NCI-H460 (cell line): ENCODE measurements at places on chromosomes 11 and 22.
A peak's percentile ranks its signal among the peaks of the same experiment; 100 is the strongest.

GRCh38 chr11:35144136-35144741, 5.3 kb downstream of the CD44 start:
- no peak for DNase-seq

- DNase-seq = no peak
These were observed 16.6 kb upstream of the MAPK11 start for GRCh38 chr22:50286701-50287318.

- DNase-seq = no peak
These were observed 1054.7 kb upstream of the CNTN5 start for GRCh38 chr11:97965849-97966646.

- DNase-seq = peak; percentile 48
These were observed at the start of gene AP5B1 for GRCh38 chr11:65780770-65781151. Gene AP5B1, minus strand, starts transcription at chr11:65780976. Its CDS starts 385 bp downstream, at chr11:65780591.

GRCh38 chr11:99424313-99425084, 403.8 kb downstream of the CNTN5 start:
- no peak for DNase-seq

GRCh38 chr22:19814428-19814827, 40.2 kb downstream of the GNB1L start:
- DNase-seq = no peak

GRCh38 chr11:93852242-93852641, 1.8 kb upstream of the VSTM5 start:
- no peak for DNase-seq

GRCh38 chr11:123429913-123430720, at the start of gene GRAMD1B:
Gene GRAMD1B, plus strand, starts transcription at chr11:123430269. Its CDS starts 524 bp downstream, at chr11:123430793.
- DNase-seq = no peak

DNA sequence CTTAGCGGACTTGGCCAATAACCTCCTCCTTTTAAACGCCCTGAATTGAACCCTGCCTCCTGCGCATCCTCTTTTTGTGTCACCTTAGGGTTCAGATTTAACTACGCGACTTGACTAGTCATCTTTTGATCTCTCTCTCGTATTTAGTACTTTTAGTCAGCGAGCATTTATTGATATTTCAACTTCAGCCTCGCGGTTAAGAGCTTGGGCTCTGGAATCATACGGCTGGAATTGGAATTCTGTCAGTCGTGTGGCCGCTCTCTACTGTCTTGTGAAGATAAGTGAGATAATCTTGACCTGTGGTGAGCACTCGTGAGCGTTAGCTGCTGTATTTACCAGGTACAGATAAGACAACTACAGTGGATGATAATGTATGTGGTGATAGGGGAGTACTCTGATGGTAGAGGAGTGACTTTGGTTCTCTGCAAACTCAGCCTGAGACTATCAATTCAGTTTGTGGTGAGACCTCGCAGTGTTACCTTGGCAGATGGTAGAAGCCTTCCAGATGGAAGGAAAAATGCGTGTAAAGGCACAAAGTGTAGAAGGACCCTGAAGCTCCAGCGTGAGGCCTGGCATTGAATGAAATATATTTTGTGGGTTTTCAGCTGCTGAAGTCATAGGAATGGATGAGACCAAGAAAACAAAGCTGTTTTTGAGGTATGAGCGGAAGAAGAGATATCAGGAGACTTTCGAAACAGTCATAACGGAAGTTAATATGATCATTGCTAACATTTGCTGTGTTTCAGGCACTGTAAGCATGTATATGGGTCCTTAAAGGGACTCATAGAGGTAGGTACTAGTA, 682 bp downstream of the ATM start:
- DNase-seq = no peak

DNA sequence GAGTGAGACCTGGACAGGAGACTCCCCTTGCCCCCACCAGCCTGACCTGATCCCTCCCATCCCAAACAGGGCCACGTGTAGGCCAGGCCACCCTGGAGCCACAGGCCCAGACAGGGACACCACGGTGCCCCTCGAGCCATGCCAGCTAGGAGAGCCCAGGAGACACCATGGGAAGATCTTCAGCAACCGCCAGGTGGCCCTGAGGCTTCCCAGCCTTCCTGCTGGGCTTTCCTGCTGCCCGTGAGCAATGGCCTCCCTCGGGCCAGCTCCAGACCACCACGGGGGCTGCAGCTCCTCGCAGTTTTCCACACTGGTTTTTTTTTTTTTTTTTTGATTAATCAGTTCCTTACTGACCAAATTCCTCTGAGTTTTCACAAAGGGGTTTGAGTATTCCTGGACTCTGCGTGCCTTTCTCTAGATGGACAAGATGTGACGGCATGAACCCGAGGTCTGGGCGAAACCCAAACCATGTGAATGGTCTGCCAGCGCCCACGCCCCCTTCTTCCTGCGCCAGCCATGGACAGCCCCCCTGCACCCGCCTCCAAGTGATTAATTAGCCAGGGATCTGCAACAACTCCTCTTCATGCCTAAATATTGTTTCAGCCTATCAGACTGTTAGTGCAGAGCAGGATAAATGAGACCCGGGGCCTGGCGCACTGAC, 40.9 kb downstream of the TBX1 start:
- no peak for DNase-seq

DNA sequence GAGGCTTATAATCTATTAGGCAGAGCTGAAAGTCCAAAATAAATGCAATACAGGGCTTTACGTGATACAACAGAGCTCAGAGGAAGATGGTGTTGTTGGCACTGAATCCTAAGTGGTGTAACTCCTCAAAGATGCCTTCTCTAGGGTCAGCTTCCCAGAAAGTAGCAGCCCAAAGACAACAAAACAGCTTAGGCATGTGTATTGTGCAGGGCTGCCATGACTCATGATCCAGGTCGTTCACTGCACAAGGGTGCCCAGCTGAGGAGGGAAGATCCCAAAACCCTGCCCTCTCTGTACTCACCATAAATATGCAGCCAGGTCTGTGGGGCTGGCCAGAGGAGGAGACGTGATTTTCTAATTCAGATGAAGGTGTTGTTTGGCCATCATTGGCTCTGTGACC, 59.4 kb upstream of the NNMT start:
- no peak for DNase-seq

GRCh38 chr11:128476049-128476448, 111.3 kb downstream of the ETS1 start:
- no peak for DNase-seq

DNA sequence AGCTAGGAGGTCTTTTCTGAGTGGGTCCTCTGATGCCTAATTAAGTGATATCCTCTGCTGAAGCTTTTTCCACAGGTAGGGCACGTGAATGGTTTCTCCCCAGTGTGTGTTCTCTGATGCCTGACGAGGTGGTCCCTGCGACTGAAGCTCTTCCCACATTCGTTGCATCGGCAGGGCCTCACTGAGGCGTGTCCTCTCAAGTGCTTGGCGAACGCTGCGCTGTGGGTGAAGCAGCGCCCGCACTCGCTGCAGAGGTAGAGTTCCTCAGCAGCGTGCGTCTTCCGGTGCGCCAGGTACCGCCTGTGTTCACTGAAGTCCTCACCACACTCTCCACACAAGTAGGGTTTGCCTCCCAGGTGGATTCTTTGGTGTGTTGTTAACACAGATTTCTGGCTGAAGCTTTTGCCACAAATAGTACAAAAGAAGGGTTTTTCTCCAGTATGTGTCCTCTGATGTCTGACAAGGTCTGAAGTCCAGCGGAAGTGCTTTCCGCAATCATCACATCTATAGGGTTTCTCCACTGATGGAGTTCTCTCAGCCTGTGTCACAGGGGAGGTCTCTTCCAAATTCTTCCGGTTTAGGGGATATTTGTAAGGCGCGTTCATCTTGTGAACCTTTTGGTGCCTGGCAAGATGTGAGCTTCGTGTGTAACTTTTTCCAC, 15.3 kb downstream of the ZNF202 start:
- DNase-seq = no peak

DNA sequence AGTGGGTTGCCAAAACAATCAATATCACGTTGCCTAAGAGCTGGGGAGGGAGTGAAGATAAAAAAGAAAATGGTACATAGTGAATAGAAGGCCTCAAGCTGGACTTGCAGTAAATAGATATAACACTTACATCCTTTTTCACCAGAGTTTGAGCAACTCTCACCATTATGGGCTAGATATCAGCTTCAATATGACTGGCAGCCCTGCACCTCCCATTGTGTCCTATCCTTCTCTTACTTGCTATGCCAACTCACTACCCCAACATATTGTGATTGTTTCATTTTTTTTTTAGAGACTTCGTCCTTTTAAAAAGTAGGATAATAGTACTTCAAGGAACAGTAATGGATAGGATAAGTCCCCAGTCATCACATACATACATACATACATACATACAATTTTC, 7.4 kb downstream of the HBG1 start:
- no peak for DNase-seq

DNA sequence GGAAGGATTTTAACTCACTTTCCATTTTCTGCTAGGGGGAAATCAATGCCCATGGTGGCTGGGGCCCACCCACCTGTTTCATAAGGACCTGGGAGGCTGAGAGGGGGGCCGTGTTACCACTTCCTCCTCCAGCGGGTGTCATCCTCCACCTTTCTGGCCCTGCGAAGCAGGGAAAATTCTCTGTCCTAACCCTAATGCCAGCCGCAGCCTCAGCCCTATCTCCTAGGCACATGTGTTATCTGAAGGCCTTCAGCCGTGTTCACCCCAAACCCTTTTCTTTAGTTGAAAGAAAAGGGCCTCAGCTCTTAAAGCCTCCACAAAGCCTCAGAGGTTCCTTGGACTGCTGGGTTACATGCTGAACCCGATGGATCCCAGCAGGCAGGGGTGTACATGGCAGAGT, 55.4 kb upstream of the NECTIN1 start:
- DNase-seq = no peak

GRCh38 chr22:38267086-38267485, 5.7 kb downstream of the TMEM184B start:
- DNase-seq = no peak

DNA sequence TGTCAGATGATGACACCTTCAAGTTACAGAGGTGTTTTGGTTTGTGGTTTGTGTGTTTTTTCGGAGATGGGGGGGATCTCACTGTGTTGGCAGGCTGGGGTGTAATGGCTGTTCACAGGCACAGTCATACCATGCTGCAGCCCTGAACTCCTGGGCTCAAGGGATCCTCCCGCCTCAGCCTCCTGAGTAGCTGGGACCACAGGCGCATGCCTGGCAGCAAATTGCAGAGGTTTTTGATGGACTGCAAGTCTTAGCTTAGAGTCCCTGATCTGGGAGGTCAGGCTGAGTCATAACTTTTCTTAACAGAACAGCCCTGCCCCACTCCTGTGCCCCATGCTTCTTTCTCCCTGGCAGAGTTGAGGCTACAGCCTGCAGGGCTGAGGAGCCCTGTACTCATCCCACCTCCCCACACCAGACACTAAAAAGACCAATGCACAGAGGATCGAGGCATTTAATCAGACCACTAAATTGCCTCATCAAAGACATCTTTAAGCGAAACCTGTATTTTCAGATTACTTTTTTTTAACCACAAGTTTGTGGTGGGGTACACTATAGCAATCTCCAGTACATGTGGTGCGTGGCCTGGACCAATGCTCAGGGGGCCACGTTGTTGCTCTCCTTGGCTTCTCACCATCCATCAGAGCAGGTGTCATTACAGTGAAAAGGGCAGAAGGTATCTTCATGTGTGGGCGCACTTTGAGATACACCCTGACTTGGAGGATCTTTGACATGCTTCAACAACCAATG, 17.1 kb upstream of the ADORA2A start:
- no peak for DNase-seq

GRCh38 chr11:39174965-39175364, 2284.5 kb downstream of the LRRC4C start:
- DNase-seq = no peak

DNA sequence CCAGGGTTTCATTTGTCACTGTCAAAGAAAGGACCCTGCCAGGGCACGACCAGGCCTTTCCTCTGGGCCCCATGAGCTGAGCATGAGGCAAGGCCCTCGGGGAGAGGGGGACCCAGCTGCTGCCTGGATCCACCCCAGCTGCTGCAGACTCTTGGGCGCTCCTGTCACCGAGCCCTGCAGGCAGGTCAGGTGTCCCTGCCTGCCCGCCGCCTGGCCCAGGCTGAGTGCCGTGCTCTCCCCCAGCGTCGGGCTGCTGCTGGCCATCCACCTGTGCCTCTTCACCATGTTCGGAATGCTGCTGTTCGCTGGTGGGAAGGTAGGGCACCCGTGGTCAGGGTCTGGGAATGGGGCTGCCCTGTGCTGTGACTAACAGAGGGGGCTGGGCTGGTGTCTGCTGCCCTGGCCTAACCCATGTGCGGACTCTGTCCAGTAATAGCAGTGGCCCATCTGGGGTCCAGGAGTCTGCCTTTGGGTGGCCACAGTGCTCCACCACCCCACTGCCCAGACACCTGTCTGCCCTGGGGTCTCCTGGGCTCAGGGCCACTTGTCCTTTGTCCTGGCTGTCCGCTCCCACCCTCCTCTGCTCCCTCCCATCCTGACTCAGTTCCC, 15.0 kb downstream of the TPCN2 start:
- DNase-seq = no peak

DNA sequence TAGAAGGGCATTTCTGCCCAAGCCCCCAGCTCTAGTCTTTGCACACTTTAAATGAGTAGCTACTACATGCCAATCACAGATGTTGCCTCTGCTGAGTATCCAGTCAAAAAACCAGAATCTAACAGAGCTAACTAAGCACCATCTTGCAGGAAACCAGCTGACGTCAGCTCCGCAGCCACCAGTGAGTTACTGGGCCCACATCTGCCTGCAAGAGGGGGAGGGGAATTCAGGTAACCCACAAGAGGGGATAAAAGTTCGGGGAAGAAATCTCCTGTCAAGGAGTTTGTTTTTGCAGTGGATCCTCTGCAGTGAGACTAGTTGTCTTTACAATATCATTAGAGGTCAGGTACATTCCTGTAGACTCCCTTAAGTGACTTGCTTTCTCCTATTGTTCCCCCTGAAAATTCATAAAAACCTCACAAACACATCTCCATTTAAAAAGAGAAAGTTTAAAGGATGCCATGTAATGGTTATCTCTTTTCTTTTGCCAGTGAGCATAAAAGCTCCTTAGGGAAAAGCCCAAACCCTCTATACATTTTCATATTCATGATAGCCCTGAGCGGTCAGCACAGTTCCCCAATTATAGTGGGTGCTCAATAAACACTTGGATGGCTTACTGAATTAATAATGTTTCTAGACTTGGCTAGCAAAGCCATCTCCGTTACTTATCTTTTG, 9.3 kb downstream of the CD44 start:
- DNase-seq = no peak

- no peak for DNase-seq
These were observed 112.2 kb downstream of the BRD1 start for GRCh38 chr22:49715450-49715849.

DNA sequence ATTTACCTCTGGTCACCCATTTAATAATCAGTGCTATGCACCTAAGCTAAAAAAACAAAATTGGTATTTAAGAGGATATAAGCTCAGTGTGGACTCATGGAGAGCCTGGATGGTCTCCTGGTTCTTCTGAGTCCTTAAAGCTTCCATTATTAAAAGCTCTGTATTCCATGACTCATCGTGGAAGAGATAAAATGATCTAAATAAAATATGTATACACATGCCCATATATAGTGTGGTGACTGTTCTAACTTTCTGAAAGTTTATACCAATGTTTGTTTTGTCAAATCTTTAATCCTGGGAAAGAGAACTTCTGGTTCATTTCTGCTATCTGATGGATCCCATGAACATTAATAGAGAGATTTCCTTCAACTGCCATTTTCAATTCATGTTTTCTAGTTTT, 375.9 kb downstream of the GUCY1A2 start:
- DNase-seq = no peak
